ENCODE measurements at places on chromosomes 2 and 18.

GRCh38 chr2:147030966-147031720 is 813.7 kb upstream of the ACVR2A start:
- DNase-seq, result peak; percentile 15

- DNase-seq, result no peak
These were observed 77.2 kb upstream of the ST8SIA3 start for GRCh38 chr18:57275111-57275510.

- no peak for DNase-seq
These were observed 97.7 kb downstream of the CPS1 start for GRCh38 chr2:210654091-210654490.

DNA sequence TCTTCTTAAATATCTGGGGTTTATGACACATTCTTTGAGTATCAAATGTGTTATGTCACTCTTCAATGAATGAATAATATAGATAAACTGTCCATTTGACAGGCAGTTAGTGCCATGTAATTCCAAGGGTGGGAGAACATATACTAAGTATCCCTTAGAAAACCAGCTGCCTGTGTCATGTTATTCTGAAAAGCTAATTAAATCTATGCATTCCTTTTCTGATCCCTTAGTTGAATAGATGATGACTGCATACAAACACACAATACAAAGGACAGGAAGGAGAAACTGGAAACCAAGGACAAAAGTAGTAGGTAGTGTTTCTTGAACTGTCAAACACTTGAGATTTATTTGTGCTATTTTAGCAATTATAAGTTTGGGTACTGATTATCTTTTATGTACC is 8.3 kb downstream of the ARHGAP28 start:
- DNase-seq, result no peak

GRCh38 chr2:54673501-54673998 is 49.9 kb upstream of the EML6 start:
- no peak for DNase-seq

- DNase-seq, result no peak
These were observed 169.6 kb upstream of the HAAO start for GRCh38 chr2:42961961-42962360.

DNA sequence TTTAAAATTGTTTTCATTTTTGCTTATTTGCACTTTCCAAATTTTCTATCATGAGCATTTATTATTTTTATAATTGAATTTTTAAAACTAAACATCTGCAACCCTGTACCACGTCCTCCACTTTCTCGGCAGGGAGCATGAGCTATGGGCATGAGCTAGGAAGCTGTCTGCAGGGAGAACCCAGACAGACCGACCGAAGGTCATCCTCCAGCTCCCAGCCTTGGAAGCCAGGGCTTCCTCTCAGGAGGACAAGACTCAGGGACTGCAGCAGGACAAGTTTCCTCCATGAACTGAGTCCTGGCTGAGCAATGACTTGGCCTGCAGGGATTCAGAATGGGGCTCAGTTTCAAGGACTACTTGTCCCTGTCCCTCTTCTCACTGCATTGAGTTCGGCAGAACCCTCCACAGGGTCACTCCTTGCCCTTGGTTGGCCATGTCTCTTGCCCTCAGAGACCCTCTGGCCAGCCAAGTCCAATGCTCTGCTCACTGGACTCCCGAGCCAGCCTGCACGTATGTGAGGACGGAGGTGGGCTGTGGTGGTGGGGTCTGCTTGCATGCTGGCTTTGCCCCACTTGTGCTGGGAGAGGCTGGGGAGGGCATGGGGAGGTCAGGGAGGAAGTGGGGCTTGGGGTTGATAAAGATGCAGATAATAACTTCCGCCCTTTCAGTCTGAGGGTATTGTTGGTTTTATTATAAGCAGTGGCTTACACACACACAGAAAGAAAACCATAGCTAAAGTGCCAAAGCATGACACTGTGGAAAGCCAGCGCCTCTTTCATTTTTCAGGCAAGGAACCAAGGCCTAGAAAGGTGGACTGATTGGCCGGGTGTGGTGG is 6.6 kb downstream of the NMUR1 start:
- no peak for DNase-seq

GRCh38 chr2:117128461-117128860 is 686.0 kb upstream of the DDX18 start:
- no peak for DNase-seq

DNA sequence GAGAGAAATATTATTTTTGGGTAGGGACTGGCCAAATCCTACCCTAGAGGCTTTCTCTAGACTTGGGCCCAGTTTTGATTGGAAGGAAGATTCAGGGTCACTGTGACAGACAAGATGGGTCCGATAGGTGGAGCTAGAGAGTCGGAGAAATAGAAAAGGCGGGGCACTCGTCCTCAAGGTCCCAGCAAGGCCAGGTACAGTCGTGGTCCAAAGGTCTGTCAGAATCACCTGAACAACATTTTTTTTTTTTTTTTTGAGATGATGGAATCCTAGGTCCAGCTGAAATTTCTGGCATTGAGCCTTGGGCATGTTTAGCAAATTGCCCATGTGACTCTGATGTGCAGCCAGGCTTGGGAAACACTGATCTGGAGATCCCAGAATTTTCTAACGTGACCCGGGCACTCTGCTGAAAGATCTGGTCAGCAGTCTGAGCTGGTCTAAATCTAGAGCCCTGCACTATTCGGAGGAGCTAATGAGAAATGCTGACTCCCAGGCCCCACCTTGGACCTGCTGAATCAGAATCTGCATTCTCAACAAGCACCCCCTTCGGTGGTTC is 23.0 kb upstream of the NTSR2 start:
- DNase-seq, result peak; percentile 73

- DNase-seq, result no peak
These were observed 17.6 kb upstream of the COPS8 start for GRCh38 chr2:237068005-237068576.

DNA sequence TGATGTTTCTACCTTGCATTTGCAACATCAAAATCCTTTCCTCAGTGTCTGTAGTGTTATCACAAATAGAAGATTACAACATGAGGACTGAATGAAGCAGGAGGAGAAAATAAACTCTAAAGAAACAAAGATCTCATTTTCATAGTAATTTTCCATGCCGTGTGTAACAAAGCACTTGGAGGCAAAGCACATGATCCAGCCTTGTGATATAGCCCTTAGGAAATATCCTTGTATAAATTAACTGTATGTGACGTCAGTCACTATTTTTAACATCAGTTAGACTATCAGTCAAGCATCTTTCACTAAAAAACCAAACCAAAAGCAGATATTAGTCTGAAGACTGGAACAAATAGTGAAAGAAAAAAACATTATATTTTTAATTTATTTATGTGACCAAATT is 492.1 kb upstream of the CNTNAP5 start:
- DNase-seq, result no peak

GRCh38 chr2:39728941-39729351 is 50.1 kb downstream of the THUMPD2 start:
- DNase-seq, result peak; percentile 42

DNA sequence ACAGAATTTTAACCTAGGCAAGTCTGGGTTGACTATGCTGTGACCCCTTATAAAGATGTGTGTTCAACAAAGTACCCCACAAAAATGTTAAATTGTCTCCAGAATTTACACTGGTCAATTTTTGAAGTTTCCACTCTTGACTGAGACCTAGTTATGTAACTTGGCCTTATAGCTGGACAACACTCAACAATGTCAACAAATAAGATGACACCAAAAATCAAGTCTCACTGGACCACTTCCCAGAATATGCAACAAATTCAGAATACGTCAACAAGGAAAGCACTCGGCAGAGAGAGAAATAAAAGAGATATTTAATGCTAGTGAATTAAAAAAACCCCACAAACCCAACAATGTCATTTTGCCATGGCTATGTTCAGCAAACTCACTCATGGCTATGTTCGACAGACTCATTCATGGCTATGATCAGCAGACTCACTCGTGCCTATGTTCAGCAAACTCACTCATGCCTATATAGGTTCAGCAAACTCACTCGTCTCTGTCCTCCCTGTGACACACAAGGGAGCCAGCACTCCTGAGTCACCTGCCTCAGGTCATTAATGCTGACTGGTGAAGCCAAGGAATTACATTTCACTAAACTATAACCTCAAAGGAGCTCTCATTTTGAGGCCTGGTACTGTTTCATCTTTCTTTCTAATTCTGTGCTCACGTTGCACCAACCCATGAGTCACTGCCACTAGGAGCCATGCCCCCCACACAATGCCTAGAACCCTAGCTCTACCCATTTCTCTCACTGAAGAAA is 72.7 kb downstream of the PTPN2 start:
- DNase-seq, result no peak

DNA sequence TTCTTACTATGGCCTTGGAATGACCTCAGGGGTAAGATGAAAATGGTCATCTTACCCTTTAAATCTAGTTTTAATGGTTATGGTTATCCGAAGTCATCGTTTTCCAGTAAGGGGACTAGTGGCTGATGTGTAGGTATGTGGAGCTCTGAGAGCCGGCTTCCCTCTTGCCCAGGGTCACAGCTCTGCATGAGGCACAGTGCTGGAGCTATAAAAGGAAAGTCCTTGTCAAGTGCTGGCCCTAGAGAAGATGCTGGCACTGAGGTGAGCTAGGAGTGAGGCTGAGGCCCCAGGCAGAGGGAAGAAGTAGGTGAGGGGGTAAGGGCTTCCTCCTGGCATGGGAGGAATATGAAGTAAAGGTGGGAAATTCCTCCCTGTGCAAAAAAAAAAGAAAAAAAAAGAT is 35.0 kb downstream of the SMARCAL1 start:
- no peak for DNase-seq

DNA sequence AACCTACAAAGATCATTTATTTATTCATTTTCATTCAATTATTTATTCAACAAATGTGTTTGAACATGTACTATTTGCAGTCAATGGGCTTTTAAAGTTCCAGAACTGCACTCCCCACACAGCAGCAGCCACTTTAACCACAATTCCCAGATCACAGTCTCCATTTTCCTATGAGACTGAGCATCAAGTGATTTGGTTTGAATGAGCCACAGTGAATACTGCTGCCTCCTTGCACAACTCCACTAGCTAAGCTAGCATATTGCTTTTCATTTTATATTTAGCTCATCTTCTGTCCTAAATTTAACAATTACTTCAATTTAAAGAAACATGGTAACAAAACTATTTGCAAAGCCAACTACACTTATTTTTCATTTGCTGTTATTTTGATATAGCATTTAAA is 353.4 kb upstream of the VRK2 start:
- no peak for DNase-seq

DNA sequence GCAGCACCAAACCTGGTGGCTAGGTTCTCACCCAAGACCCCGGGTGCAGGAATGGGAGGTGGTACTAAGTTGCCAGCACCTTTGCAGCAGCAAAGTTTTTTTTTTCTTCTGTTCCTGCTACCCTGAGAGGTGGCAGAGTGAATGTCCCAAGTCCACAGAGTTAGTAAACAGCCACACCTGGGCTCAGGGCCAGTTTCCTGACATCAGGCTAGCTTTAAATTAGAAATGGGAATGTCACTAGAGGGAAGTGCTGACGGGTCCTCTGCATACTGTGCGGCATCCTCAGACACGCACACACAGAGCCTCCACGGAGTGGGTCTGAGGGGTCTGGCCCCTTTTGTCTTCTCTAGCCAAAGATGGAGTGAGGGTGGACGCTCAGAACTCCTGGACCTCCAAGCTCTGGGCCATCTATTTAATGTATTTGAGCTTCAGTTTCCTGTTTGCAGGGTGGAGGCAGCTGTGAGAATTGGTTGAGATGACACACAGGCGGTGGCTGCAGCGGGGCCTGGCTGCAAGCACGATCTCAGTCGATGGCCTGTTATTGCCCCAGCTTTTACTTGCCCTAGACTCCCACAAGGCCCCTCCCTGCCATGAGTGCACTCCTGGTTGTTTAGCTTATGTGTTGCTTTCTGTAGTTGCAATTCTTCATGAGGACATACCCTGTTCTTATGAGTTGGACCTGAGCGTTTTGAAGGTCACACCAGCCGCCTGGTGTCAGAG is 751.4 kb upstream of the HS6ST1 start:
- DNase-seq, result no peak

DNA sequence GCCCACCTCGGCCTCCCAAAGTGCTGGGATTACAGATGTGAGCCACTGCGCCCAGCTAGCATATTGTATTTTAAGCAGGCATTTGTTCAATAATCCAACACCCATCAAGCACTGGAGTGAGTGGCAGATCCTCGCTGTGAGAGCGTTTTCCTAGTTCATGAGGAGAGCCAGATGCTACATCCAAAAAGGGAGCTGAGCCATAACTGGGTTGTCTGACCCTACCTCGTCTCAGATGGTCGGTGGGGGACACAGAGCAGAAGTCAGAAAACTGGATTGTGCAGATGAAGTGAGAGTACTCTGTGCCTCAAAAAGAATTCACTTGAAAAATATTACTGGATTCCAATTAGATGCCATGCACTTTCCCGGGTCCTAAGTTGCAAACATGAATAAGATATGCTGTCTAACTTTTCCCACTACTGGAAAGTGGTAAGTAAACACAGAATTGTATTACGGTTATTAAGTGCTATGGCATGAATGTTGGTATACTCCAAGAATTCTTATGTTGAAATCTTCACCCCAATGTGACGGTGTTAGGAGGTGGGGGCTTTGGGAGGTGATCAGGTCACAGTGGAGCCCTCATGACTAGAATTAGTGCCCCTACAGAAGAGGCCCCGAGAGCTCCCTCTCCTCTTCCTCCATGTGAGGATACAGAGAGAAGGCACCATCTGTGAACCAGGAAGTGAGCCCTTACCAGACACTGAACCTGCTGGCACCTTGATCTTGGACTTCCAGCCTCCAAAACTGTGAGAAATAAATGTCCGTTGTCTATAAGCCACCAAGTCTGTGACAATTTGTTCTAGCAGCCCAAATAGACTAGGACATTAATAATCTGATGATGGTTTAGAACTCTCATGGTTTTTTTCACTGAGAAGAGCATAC is 21.5 kb downstream of the SOWAHC start:
- DNase-seq, result no peak

DNA sequence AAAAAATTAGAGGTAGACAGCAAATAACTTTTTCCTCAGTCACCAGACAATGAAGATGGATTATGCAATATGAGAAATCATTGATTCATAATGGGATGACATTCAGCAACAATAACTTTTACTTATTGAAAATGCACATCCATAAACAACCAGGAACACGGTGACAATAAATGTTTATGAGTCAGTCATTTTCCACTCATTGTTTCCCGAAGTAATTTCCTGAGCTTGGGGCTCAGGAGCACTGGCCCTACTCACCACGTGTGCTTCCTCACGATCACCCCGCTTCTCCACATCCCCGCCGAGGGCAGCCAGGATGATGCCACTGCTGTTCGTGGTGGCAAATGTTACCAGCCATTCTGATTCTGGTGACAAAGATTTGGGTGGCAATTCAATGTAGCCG is 156.3 kb downstream of the LAMA1 start:
- no peak for DNase-seq

DNA sequence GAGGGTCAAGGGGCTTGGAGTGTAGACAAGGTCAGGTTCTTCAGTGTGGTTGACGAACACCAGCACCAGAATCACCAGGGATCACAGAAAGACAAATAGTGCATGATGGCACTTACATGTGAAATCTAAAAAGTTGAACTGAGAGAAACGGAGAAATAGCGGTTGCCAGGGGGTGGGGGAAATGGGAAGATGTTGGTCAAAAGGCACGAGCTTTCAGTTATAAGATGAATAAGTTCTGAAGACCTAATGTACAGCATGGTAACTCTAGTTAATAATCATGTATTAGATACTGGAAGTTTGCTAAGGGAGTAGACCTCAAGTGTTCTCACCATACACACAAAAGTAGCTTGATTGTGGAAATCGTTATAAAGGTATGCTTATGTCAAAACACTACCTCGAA is 43.7 kb upstream of the DARS1 start:
- DNase-seq, result no peak

- no peak for DNase-seq
These were observed 256.4 kb upstream of the NETO1 start for GRCh38 chr18:73124175-73124574.

GRCh38 chr2:7040547-7040946 is 123.3 kb downstream of the RNF144A start:
- DNase-seq, result no peak

All from HTR-8/SVneo (cell line).